ENCODE measurements at places on chromosomes 12 and 14. TPM values are rescaled to one million over a fixed set of nuclear protein-coding genes. Genes with fewer than 3 reads are reported as not detected.

Gene TPPP2
- not detected for total RNA-seq

Gene MAP4K5
- 83.5 TPM for total RNA-seq

Gene ACSS3
- total RNA-seq = 8.9 TPM

Gene TRHDE
- 78.4 TPM for total RNA-seq

Gene RNASE1
- total RNA-seq = 0.30 TPM

Gene TRIM9
- total RNA-seq = under 0.01 TPM

Gene SDS
- total RNA-seq = not detected

Gene ACRBP
- total RNA-seq = 0.46 TPM

Gene CCDC197
- not detected for total RNA-seq

Gene ASPG
- not detected for total RNA-seq

Gene RNASE7
- not detected for total RNA-seq

Gene KRT5
- total RNA-seq = not detected

Gene GPR135
- total RNA-seq = 6.4 TPM

Gene RASSF9
- total RNA-seq = 1.6 TPM

Gene SOAT2
- not detected for total RNA-seq

Gene OR6C2
- total RNA-seq = not detected
